Caco-2 (cell line): ENCODE measurements at places on chromosomes 3 and 15. TPM values are rescaled to one million over a fixed set of nuclear protein-coding genes. Genes with fewer than 3 reads are reported as not detected.

GRCh38 chr3:178022599-178022998 is 513.6 kb upstream of the KCNMB2 start:
- no peak for DNase-seq

DNA sequence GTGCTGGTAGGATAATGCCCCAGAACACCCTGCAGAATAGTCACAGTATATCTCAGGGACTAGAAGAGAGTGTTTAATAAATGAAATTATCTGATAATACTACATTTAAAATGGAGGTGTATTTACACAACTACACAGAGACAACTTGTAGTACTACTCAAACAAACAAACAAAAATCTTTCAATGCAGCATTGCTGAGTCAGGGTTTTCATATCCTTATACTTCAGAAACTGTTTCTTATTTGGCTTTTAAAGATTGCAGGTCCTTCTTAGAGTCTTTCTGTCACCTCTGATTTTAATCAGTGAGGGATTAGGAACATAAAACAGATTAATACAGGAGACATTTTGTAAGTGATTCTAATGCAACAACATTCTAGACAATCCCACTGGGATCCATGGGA is 57.4 kb downstream of the EPHA3 start:
- no peak for DNase-seq

DNA sequence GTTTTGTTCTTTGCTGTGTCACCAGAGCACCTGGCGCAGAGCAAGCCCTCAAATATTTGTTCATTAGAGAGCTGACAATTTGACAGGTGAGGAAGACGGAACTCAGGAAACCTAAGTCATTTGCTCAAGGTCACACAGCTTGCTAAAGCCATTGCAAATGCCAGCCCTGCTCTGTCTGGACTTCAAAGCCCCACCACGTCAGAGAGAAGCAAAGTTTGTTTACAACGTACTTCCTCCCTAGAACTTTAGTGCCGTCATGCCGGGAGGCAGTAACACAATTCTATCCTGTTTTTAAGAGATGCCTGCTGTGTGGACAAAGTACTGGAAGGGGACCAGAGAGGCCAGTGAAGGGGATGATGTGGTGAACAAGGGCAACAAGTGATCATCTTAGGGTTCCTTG is 216.6 kb upstream of the PRICKLE2 start:
- no peak for DNase-seq

The EEF1AKMT4 gene
- 12.1 and 13.1 TPM in 2 replicates for total RNA-seq

DNA sequence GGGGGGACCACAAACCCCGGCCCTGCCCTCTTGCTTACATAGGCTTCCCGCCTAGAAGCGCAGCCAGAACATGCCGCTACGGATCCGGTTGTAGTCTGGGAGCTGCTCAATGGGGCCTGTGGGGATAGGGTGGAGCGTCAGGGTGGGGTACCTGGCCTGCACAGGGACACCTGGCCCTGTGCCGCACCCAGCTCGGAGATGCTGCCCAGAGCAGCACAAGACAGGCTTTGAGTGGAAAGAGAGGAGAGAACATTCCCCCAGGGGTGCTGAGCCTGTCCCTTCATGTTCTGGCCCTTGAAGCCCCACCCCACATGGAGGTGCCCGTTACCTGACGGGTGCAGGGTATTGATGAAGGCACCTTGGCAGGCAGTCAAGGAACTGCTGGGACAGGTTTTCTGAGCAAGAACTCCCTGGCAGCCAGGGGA is 4.0 kb upstream of the COL7A1 start:
- no peak for DNase-seq

DNA sequence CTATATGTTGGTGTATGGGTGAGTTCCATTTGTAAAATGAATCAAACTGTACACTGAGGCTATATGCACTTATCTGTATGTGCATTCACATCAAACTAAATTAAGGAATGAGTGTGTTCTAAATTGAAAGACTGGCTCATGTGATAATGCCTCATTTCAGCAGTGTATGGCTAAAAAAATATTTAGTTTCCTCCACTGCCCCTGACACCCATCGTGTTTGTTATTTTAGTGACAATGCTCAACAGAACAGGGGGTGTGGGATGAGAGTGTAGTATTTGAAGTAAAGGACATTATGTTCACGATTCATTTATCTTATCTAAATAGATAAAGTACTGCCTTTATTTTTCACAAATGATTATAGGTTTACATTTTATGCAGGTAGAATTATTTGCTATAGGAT is 301.1 kb upstream of the ARPP21 start:
- DNase-seq: no peak

GRCh38 chr15:48020166-48020565 is 100.6 kb upstream of the SLC24A5 start:
- DNase-seq: no peak

The PCLAF gene
- total RNA-seq: 93.7 and 96.9 TPM in 2 replicates

DNA sequence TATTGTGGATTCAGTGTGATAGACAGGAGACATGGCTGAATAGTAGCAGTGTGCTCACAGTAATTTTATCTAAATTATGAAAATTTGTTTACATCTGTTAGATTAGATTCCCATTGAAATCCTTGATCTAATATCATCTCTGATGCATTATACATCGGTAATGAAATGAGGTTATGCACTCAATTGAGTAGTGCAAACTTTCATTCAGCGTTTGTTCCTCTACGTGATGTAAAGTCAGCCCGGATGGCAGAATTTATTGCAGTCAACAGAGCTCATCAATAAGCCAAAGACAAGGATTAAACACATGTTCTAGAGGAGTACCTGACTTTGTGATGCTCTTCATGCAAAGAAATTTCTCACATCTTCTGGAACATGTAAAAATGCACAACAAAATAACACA is 549.2 kb downstream of the GOLGA6L6 start:
- DNase-seq: no peak

The CLDN1 gene
- 38.9 and 39.3 TPM in 2 replicates for total RNA-seq

DNA sequence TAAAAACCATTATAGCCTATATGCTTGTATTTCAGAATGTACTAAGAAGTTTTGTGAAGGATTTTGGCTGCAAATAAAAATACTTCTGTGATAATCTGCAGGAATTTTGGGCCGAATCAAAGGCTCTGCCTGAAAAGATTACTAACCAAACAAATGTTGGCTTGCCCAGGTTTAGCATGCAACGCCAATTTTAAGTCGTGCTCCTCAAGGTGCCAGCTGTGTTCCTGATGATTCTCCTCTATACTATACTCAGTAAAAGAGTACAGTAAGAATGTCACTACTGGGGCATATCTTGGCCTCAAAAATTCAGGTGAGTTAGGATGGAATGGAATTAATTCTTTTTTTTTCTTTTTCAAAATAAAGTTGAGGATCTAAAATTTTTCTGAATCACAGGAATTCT is 150.8 kb upstream of the TSPAN3 start:
- DNase-seq: no peak

GRCh38 chr15:27025481-27025966 is 54.5 kb downstream of the GABRG3 start:
- DNase-seq: no peak

- DNase-seq: no peak
These were observed 20.7 kb upstream of the ERC2 start for GRCh38 chr3:56488812-56489600.

The CNBP gene
- total RNA-seq: 229 and 266 TPM in 2 replicates

The MYL3 gene
- 13.0 and 13.8 TPM in 2 replicates for total RNA-seq

The ST3GAL6 gene
- total RNA-seq: 59.7 and 67.2 TPM in 2 replicates

The ANKRD63 gene
- total RNA-seq: 0.28 and 0.79 TPM in 2 replicates

DNA sequence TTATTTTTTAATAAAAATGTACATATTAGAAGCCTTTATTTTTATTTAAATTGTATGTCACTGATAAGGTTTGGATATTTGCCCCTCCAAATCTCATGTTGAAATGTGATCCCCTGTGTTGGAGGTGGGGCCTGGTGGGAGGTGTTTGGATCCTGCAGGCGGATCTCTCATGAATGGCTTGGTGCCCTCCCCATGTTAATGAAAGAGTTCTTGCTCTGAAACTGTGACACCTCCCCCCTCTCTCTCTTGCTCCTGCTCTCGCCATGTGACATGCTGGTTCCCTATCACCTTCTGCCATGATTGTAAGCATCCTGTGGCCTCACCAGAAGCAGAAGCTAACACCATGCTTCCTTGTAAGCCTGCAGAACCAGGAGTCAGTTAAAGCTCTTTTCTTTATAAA is 13.0 kb downstream of the AGTR1 start:
- DNase-seq: no peak

DNA sequence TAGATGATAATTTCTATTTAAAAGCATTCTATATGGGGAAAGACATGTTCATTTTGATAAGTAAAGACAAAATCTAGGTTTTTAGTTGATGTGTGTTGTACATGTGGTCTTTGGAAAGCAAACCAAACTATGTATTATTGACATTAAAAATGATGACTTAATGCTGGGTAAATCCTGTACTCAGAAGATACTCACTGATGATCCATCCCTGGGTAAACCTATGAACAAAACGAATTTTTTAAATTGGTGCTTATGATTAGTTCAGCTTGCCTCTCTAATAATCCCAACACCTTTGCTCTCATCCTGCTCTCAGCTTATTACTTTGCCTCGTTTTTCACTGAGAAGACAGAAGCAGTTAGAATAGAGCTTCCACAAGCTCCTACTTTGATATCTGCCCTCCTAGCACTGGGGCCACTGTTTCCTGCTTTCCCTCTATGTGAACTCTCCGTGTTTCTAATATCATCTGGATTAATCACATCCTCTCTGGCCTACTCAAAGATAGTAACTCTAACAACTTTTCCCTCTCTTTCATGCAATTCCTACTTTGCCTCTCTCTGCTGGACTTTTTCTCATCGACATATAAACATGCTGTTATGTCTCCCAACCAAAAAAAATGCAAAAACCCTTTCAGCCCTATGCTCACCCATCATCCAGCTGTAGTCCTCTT is 29.3 kb downstream of the RARRES1 start:
- DNase-seq: no peak

The GRM2 gene
- 0.14 TPM in 2 replicates for total RNA-seq

DNA sequence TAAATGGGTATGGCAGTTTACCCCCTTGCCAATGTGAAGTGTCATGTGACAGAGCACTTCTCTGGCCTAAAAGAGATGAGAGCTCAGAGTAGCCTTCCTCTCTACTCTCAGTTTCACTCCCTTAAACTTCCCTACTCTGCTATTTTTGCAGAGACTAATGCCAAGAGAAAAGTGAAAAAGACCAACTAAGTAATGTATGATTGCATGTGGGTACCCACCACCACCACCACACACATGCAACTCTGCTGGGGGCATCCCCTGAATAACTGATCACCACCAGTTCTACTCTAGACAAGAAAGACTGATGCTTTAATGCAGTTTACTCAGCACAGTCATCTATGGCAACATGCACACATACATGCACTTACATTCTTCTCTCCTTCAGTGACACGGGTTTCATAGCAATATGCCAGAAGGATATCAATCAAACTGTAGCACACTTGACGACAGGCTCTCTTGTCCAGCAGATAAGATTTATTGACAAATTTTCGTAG is 31.3 kb downstream of the SHQ1 start:
- no peak for DNase-seq

The WDR6 gene
- total RNA-seq: 184 and 185 TPM in 2 replicates

GRCh38 chr3:117563063-117563462 is 853.5 kb downstream of the TUSC7 start:
- DNase-seq: no peak

The C3orf20 gene
- 0.09 and 0.19 TPM in 2 replicates for total RNA-seq

The LRRC31 gene
- total RNA-seq: 0.64 and 0.70 TPM in 2 replicates

The HAUS2 gene
- total RNA-seq: 35.7 and 36.9 TPM in 2 replicates

The PROK2 gene
- total RNA-seq: not detected in 2 replicates

- no peak for DNase-seq
These were observed 681 bp upstream of the IL5RA start for GRCh38 chr3:3110749-3111361.

- no peak for DNase-seq
These were observed 2.5 kb downstream of the VILL start for GRCh38 chr3:37993067-37993455.

The KNL1 gene
- 24.8 and 29.5 TPM in 2 replicates for total RNA-seq

The NANOGP8 gene
- total RNA-seq: not detected in 2 replicates

GRCh38 chr15:88989578-88989977 is 76.4 kb upstream of the MFGE8 start:
- DNase-seq: no peak

DNA sequence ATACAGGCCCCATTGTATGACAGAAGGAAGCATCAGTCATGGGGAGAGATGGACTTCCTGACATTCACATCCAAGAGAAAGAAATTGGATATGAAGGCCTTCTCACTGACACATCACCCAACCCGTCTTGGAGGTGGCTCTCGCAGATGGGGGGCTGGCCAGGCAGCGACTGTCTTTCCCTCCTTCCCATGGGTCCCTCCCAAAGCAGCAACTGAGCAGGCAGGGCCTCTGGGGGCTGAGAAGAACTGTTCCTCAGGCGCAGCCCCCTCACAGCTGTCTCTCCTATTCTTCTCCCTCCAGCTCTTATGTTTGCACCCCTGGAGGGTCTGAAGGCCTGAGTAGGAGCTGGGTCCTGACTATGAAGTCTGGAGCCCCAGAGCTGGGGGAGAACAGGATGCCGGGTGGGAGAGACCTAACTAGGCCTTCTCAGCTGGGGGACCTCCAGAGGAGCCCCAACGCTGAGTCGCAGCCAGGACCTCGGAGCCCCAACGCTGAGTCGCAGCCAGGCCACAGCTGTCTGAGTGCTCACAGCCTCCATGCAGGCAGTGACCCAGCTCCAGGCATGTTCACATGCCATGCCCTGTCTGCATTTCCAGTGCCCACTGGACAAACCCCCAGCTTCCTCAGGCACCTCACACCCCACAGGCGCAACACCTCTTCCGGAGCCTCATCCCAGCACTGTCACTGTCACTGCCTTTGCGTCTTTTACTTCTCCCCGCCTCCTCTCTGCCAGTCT is 29.6 kb downstream of the UMPS start:
- DNase-seq: no peak

GRCh38 chr3:15851735-15852134 is 54.0 kb upstream of the ANKRD28 start:
- DNase-seq: no peak

The ADCY5 gene
- total RNA-seq: 0.44 and 0.91 TPM in 2 replicates

GRCh38 chr15:59313641-59314332 is 58.9 kb downstream of the MYO1E start:
- no peak for DNase-seq

The SLC51A gene
- total RNA-seq: not detected in 2 replicates

- peak; percentile 75 for DNase-seq
These were observed 89.1 kb downstream of the OSBPL10 start for GRCh38 chr3:31891876-31892455.

The GPR27 gene
- total RNA-seq: 0.32 and 0.39 TPM in 2 replicates

- no peak for DNase-seq
These were observed 507.5 kb downstream of the SHQ1 start for GRCh38 chr3:72340476-72341379.

The DNAH12 gene
- total RNA-seq: 0.45 and 1.5 TPM in 2 replicates

- no peak for DNase-seq
These were observed 576.2 kb downstream of the TUSC7 start for GRCh38 chr3:117285737-117286136.

The EXD1 gene
- total RNA-seq: not detected in 2 replicates
